ENCODE measurements at places on chromosomes 4 and X. TPM values are rescaled to one million over a fixed set of nuclear protein-coding genes. Genes with fewer than 3 reads are reported as not detected.

GRCh38 chr4:76679691-76680090, 218.3 kb downstream of the SOWAHB start:
- DNase-seq = peak; percentile 30

Gene OCIAD2
- total RNA-seq = 45.1 TPM

Gene WAS
- total RNA-seq = 11.7 TPM

Gene KCNE5
- 0.44 TPM for total RNA-seq

Measured in upper lobe of left lung (tissue), 6 donors.